ENCODE measurements at places on chromosomes 4 and X. TPM values are rescaled to one million over a fixed set of nuclear protein-coding genes. Genes with fewer than 3 reads are reported as not detected.

- DNase-seq, result no peak
These were observed 112.9 kb upstream of the NOCT start for GRCh38 chr4:138902705-138903104.

- no peak for DNase-seq
These were observed 249.1 kb upstream of the DIAPH2 start for GRCh38 chrX:96435378-96436035.

CYLC1 gene
- total RNA-seq, result not detected

DNA sequence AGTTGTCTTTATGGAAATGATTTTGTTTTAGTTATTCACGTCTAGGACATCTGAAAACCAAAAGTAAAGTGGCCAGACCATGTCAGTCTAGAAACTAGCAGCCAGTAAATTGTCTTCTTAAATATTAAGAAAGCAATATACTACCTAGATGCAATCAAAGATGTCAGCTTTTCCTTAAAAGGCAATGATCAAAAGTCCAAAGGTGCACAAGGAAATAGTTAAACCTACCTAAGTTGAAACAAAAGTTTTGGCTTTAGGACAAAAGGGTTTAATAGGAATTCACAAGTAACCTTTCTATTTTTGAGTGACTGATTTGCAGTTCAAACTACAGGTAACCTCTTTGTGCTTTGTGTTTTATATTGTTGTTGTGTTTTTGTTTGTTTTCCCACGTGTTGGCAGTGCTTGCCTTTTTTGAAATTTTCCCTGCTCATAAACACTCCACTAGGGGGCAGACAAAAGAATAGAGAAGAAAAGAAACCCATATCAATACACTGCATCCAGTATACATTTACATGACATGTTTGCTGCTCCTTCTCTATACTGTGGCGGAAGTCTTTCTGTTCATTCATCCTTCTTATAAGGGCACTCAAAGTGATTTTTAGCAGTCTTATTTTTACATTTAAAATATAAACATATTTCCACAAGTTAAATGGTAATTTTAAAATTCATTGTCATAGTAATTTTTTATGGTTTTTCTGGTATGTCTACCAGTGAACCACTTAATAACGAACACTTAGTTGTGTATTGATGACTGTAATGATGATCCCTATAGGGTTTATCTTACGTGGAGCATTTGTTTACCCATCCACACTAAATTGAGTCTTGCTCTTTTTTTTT lies 62.7 kb downstream of the GAB1 start:
- DNase-seq, result peak; percentile 35

DNA sequence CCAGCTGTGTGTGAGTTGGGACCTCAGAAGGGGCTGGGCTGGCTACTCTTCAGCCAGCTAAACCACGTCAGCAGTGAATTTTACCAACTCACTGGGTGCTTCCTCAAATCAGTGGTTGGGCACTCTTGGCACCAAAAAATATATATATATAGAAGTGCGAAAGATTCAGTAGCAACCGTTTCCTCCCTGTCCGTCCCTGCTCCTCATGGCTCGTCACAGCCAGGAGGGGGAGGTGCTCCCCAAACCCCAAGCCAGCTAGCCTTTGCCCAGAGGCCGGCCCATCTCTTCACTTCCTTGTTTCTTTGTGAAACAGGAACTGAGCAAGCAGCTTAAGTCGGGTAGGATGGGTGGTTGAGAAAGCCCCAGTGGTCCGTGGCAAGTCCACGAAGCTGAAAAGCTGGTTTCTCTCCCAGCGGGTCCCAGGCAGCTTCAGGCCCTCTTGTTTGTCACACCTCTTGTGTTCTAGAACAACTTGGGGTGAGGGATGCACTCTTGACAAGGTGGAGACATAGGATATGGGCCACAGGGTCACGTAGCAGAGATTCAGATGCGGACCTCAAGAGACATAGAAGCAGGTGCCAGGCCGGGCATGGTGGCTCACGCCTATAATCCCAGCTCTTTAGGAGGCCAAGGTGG lies 6.8 kb upstream of the SASH3 start:
- no peak for DNase-seq

DNA sequence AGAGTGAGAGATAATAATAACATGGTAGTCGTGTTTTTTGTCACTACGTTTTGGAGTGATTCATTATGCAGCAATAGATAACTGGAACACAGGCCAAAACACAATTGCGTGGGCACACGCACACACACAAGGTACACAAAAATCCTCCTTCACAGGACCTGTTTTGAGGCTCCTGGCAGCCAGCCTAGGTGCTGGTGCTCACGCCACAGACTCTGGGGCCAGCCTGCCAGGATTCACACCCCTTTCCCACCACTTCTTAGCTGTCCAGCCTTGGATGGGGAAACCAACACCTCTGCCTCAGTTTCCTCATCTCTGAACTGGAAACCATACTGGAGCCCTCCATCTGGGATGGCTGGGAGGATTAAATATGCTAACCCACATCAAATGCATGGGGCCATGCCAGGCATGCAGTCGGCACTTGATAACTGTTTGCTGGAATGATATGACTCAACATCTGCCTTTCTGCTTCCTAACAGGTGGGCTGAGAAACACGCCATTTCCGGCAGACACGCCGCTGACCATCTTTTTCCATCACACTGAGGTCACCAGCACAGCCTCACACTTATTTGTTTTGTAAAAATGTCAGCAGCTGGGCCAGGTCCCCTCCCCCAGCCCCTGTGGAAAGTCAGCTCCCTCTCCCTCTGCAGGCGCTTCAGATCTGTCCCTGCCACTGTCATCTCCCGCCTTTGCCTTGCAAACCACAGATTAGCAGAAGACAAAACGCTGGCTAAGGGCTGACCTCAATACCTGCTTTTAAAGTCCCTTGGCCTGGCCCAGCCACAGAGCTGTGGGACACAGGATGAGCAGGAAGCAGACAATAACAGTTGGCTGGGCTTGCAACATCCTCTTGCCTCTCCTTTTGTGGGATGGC lies 237.5 kb downstream of the BCOR start:
- no peak for DNase-seq

All from Caco-2 (cell line).